ENCODE measurements at places on chromosomes 12 and 14.
A peak's percentile ranks its signal among the peaks of the same experiment; 100 is the strongest.

DNA sequence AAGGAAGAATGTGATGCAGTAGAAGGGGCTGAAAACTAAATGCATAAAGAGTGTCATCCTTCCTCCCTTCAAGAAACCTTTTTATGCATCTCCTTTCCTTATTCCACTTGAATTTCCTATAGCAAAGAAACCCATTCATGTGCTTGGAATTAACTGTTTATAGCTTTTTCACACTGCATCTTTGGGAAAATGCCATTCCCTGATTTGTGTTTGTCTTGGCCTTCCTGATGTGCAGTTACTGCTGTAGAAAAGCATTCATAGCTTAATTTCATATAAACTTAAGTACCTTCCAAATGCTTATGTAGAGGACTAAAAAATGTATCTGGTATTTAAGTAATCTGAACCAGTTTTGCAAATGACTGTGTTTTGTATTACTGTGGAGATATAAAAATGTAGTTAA lies 61.8 kb downstream of the SDR9C7 start:
- DNase-seq = no peak

DNA sequence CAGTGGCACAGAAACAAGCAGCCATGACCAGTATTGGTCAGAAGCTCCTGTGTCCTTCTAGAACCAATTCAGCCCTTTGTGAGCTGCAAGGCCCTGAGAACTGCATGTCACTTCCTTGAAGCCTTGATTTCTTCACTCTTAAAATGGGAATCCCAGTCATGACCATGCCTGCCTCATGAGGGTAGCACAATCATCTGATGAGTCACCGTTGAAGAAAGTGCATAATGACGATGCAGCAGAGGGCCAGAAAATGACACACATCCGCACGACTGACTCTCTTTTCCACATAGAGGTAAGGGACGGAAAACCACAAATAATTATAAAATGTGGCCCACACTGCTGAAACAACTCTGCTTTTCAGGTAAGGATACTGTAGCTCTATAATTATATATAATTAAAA lies 777.4 kb downstream of the BCL11B start:
- no peak for DNase-seq

DNA sequence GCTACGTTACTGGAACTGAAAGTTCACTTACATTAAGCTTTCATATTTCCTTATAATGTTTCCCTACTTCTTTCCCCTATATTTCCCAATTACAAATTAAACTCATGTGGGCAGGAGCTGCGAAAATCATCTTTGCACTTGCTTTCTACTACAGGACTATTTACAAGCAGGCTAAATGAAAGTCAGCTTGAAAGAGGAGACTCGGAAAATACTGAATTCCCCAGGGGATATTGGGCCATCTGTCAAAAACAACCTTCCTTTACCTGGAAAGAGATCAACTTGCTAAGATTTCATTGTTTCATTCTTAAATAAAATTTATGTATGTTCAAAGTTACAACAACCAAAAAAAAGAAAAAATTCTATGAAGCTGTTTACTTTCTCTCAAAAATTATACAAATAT lies 92.8 kb upstream of the BBS10 start:
- DNase-seq = no peak

- DNase-seq = no peak
Measured at GRCh38 chr12:19454837-19455236, 15.5 kb downstream of the AEBP2 start.

GRCh38 chr14:76830556-76830955 lies 4.3 kb downstream of the LRRC74A start:
- no peak for DNase-seq

- no peak for DNase-seq
Measured at GRCh38 chr12:46920499-46920898, 94.7 kb upstream of the SLC38A4 start.

DNA sequence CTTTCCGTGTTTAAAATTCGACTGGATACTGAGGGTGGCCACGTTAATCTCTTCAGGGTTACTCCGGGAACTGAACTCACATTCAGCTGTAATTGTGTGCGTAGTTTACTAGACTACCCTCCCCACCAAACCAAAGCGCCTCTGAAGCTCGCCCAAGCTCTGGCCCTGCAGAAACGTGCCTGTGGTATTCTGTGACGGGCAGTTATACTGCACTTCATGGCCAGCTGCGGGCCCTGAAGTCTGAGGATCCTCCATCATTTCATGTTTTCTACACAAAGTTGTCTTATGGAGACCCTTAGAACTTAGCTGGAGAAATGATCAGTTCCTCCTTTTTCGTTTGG lies 688 bp downstream of the ZNF26 start:
- DNase-seq = no peak

DNA sequence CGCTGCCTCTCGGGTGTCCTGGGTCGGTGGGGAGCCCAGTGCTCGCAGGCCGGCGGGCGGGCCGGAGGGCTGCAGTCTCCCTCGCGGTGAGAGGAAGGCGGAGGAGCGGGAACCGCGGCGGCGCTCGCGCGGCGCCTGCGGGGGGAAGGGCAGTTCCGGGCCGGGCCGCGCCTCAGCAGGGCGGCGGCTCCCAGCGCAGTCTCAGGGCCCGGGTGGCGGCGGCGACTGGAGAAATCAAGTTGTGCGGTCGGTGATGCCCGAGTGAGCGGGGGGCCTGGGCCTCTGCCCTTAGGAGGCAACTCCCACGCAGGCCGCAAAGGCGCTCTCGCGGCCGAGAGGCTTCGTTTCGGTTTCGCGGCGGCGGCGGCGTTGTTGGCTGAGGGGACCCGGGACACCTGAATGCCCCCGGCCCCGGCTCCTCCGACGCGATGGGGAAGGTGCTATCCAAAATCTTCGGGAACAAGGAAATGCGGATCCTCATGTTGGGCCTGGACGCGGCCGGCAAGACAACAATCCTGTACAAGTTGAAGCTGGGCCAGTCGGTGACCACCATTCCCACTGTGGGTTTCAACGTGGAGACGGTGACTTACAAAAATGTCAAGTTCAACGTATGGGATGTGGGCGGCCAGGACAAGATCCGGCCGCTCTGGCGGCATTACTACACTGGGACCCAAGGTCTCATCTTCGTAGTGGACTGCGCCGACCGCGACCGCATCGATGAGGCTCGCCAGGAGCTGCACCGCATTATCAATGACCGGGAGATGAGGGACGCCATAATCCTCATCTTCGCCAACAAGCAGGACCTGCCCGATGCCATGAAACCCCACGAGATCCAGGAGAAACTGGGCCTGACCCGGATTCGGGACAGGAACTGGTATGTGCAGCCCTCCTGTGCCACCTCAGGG lies 679 bp downstream of the ARF6 start:
- peak; percentile 21 for DNase-seq
